WERI-Rb-1 (cell line): ENCODE measurements at places on chromosomes 3 and 15.

- no peak for DNase-seq
These were observed 34.8 kb upstream of the RPL32 start for GRCh38 chr3:12875857-12876836.

DNA sequence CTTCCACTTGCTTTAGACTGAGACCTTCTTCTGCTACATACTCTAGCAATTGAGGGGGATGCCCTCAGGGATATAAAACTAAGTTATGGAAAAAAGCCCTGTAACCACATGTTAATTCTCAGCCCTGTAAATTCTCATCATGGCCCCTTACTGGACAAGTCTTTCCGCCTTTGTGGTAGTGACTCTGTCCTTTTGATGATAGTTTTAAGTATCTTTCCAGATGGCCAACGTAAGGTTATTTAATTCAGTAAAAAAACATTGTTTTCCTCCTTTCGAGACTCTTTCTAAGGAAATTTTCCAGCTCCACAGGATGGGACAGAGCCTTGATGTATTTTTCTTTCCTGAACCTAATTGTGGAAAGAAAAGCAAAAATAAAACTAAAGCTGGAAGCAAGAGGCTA, 25.3 kb upstream of the TM4SF4 start:
- no peak for DNase-seq

DNA sequence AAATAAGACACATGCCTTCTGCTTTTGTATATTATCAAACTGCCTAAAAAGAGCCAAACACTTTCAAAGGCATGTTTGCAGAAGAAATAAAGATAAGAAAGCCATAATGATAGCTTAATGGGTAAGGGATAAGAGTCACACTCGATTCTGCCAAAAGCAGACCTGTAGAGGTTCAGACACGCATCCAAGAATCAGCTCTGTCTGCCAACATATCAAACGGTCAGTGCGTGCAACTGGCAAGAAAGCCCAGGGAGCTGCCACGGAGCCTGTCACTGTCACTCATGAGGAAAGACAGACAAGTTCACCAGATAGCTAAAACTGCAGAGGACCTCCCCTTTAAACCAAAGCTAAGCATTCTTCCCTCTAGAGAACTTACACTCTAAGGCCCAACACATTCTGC, 23.2 kb downstream of the DCP1A start:
- no peak for DNase-seq

DNA sequence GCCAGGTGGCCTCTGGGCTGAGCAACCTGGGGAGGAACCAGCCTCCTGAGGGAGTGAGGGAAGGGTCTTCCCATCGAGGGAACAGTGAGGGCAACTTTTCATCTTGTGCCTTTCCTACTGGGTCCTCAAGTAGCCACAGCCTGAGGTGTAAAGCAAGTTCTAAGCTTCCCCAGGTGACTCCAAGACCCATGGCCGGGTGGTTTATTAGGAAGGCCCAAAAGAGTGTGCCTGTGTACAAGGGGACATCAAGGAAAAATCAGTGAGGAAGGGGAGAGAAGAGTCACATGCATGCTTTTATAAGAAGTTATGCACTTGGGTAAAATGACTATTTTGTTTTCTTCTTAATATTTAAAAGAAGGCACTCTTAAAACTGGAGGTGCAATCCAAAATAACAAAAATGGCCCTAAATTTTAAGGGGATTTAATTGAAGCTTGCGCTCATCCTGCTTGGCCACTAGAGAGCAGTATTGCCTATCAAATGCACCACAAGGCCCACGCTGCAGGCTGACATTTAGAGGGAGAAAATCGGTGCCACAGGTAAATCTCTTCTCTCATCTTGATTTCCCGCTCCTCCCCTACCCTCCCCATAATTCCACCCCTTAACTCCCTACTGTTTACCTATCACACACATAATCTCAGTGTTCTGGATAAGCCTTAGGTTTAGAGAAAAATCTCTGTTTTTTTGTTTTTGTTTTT, 6.7 kb downstream of the NANOGP8 start:
- DNase-seq: peak; percentile 42

DNA sequence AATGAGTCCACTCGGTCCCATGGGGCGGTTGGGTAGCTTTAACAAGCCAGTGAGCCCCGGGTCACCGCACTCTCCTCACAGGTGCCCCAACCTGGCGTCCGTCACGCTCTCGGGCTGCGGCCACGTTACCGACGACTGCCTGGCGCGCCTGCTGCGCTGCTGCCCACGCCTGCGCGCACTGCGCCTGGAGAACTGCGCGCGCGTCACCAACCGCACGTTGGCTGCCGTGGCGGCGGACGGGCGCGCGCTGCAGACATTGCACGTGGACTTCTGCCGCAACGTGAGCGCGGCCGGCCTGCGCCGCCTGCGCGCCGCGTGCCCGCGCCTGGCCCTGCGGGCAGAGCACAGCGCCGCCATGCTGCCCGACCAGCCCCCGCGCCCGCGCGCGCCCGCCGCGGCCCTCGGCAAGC, 3.4 kb downstream of the FBXL22 start:
- peak; percentile 90 for DNase-seq

- no peak for DNase-seq
These were observed 116.9 kb upstream of the RAP2B start for GRCh38 chr3:153045150-153045549.

- peak; percentile 48 for DNase-seq
These were observed 388.2 kb upstream of the AGTR1 start for GRCh38 chr3:148309390-148310035.

- no peak for DNase-seq
These were observed 154.5 kb upstream of the TBL1XR1 start for GRCh38 chr3:177351757-177352158.

DNA sequence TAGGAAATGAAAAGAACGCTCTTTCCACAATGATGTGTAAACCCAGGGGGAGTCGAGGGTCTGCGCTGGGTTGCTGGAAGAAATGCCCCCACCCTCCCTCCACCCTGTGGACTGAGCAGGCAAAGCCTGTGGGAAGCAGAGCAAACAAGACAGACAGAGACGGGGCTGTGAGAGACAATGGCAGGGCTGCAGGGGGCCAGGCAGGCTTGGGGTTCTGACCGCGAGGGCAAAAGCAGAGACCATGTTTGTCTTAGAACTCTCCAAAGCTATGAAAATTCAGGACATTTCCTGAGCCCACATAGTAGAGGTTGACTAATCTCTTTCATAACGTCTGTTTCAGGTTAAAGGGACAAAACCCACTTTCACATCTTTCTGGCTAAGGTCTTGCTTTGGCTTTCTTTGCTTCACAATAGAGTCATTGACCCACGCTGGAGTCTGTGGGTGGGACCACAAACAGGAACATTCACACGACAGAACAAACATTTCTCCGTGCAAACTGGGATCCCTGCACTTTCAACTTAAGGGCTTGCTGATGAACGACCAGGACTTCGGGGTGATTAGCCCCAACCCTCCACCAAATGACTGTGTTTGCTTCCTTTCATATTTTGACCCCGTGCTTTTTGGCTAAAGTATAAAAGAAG, 156.0 kb upstream of the TPM1 start:
- no peak for DNase-seq

- DNase-seq: no peak
These were observed 2.3 kb downstream of the SHOX2 start for GRCh38 chr3:158103887-158104327.

- DNase-seq: no peak
These were observed 656.3 kb downstream of the ROBO1 start for GRCh38 chr3:79111375-79112052.

GRCh38 chr3:118544458-118544857, 490.2 kb downstream of the IGSF11 start:
- DNase-seq: no peak

DNA sequence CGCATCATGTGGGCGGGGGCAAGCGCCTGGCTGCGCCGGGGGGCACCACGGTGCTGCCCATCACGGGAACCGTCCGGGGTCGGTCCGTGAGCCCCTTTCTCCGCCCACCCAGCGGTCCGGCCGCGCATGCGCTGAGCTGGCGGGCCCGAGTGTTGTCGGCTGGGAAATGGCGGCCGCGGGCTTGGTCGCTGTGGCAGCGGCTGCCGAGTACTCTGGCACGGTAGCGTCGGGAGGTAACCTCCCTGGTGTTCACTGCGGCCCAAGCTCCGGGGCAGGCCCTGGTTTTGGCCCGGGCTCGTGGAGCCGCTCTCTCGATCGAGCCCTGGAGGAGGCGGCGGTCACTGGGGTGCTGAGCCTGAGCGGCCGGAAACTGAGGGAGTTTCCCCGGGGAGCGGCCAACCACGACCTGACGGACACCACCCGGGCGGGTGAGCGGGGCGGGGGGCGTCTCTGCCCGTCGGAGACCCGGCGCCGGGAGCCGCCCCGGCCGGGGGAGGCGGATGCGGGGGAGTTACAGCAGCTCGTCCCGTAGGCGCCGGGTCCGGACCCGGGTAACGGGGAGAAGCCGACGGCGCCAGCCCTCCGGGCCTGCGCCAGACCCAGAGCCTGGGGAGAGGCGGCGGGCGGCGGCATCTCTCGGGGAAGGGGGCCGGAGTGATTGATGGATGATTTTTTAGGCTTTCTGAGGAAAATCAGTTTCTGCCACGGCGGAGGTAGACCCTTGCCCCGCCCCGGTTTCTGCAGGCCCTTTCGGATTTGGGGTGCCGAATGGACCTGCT, at the start of gene LRCH3:
TSS of gene LRCH3 (plus strand) at position 142 of the 779 bp plus-strand sequence. CDS start at position 167, 25 bp downstream.
- peak; percentile 71 for DNase-seq

DNA sequence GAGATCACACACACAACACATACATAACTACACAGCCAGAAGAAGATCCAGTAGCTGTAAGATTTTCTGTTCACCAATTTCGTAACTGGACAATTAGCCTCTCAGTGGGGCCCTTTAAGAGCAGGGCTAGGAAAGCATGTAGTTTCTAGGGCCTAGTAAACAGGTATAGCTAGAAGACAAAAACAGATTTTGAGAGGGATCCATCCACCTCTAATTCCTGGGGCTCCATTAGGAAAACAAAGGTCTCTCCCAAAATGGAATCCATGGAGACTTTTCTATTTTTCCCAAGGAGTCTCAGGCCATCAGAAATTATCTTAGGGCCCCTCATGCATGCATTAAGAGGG, 10.5 kb downstream of the KIF15 start:
- no peak for DNase-seq

GRCh38 chr3:152519376-152519775, 250.6 kb downstream of the MBNL1 start:
- DNase-seq: no peak

GRCh38 chr3:7658294-7658693, 797.4 kb downstream of the GRM7 start:
- no peak for DNase-seq

- no peak for DNase-seq
These were observed 1.9 kb downstream of the PLOD2 start for GRCh38 chr3:146159037-146159436.

GRCh38 chr3:141816958-141817357, 53.8 kb downstream of the GRK7 start:
- no peak for DNase-seq

DNA sequence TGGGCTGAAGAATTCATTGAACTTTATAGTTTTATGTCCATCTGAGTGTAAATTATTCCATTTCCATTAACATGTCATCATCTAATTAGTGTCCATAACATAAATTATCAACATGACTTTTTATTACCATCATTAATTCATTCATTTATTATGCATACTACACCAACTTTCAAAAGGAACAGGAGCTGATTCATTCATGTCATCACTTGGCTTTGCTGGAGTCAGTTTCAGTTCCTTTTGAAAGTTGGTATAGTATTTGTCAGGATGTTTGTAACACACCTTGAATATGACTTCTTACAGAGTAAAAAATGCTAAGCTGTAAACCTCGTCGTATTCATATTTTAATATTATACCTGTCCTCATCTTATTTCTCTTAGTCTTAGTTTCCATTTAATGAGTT, 298.0 kb upstream of the RBMS3 start:
- DNase-seq: no peak

DNA sequence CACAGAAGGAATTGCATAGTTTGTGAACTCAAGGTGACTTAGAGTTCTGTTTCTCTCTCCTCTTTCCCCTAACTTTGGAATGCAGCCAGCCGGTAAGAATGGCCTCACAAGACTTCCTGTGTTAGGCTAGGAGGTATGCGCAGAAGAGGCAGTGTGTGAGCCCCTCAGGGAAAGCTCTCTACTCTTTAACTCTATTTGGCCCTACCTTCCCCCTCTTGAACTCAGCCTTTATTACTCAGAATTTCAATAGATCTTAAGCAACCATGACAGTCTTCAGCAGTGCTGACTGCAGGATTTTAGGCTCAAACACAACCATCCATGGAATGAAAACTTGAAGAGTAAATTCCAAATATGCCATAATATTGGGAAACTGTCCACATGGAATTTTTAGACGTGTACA, 209.5 kb downstream of the DTWD1 start:
- DNase-seq: no peak

DNA sequence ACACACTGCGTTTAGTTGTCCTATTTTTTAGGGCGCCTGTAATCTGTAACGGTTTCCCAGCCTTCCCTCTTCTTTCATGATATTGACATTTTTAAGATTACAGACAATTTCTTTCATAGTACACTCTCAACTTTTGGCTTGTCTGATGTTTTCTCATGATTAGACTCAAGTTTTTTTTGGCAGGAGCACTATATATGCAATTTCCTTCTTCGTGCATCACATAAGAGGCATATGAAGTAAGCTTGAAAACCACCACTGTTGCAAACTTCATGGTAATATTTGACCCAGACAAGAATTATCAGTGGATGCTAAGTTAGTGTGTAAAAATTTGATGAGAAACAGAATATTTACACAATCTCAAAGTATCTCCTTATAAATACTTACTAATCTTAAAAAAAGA, 119.2 kb upstream of the CMC1 start:
- no peak for DNase-seq

DNA sequence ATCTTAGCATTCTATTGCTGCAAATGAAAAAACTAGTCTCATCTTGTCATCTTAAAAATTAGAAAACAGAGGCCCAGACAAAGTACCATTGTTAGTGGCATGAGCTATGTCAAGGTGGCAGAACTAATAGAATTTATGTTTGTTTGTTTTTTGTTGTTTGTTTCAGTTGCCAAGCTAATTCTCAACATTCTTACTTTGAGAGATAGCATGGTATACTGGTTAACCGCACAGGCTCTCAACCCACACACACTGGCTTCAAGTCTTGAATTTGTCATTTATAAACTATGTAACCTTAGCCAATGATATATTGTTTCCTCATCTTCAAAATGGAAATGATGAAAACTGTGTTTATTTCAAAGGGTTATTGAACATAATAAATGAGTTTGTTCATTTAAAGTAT, 367.6 kb upstream of the PLSCR5 start:
- no peak for DNase-seq

- no peak for DNase-seq
These were observed 88.8 kb downstream of the SENP7 start for GRCh38 chr3:101423984-101424888.

DNA sequence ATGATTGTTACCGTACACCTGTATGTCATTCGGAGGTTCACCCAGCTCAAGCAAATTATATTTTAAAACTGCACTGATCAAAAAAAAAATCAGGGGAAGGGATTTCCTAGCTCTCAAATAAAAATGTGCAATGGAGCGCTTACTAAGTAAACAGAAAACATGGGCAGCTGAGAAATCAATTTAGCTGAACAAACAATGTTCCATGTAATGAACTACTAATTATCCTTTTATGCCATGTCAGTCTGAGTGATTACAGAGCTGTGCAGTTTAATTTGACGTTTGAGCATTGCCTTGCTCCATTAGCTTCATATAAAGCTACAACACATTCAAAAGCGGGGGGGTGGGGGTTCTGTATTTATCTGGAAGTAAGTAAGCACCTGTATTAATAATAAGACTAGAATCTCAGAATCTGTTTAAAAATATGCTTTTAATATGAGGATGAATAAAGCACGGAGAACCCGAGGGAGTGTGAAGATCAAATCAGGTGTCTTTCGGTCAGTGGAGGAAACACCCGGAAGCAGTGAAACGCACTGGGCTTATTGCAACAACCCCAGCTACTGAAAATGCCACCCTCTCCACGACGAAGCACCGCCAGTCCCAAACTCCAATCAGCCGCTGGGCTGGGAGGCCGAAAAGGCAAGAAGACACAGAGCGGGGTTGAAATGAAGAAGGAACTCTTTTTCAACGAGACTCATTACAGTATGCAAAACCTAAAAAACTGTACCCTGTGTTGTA, 196.5 kb upstream of the ATP11B start:
- DNase-seq: no peak
